ENCODE measurements at places on chromosomes 2 and 18. TPM values are rescaled to one million over a fixed set of nuclear protein-coding genes. Genes with fewer than 3 reads are reported as not detected.

Gene CHRND
- 0.40 TPM for polyA plus RNA-seq

Gene MATN3
- polyA plus RNA-seq: 4.0 TPM

Gene NHEJ1
- polyA plus RNA-seq: 20.1 TPM

Gene FANCL
- 47.5 TPM for polyA plus RNA-seq

Gene CHRNG
- polyA plus RNA-seq: 1.1 TPM

Gene L3MBTL4
- 5.3 TPM for polyA plus RNA-seq

Gene CRYGD
- not detected for polyA plus RNA-seq

Gene ZDBF2
- 12.9 TPM for polyA plus RNA-seq

Gene ORC2
- polyA plus RNA-seq: 32.7 TPM

Gene KYNU
- 6.1 TPM for polyA plus RNA-seq

Gene HAAO
- 37.2 TPM for polyA plus RNA-seq

Gene SCYGR8
- not detected for polyA plus RNA-seq

Gene FAM124B
- polyA plus RNA-seq: 2.8 TPM

Gene TCF7L1
- 51.3 TPM for polyA plus RNA-seq

Gene CLEC4F
- polyA plus RNA-seq: not detected

Gene IGFBP2
- polyA plus RNA-seq: 296 TPM

Gene C2orf76
- 20.8 TPM for polyA plus RNA-seq

Gene METTL4
- 21.4 TPM for polyA plus RNA-seq

Gene INHBB
- polyA plus RNA-seq: 0.06 TPM

Gene MSTN
- polyA plus RNA-seq: 2.1 TPM

Gene EFEMP1
- polyA plus RNA-seq: 101 TPM

Gene DCDC2C
- polyA plus RNA-seq: 0.64 TPM

Gene PDE11A
- 4.7 TPM for polyA plus RNA-seq

Gene NOSTRIN
- polyA plus RNA-seq: 32.5 TPM

Gene ABCG8
- 1.0 TPM for polyA plus RNA-seq

Gene ANO7
- polyA plus RNA-seq: 1.7 TPM

Gene REG1B
- polyA plus RNA-seq: not detected

Gene DOCK10
- 7.3 TPM for polyA plus RNA-seq

Gene COL6A3
- 253 TPM for polyA plus RNA-seq

All from right renal pelvis (tissue), 4 donors.